ENCODE measurements at places on chromosomes 2 and 18.
A peak's percentile ranks its signal among the peaks of the same experiment; 100 is the strongest.

DNA sequence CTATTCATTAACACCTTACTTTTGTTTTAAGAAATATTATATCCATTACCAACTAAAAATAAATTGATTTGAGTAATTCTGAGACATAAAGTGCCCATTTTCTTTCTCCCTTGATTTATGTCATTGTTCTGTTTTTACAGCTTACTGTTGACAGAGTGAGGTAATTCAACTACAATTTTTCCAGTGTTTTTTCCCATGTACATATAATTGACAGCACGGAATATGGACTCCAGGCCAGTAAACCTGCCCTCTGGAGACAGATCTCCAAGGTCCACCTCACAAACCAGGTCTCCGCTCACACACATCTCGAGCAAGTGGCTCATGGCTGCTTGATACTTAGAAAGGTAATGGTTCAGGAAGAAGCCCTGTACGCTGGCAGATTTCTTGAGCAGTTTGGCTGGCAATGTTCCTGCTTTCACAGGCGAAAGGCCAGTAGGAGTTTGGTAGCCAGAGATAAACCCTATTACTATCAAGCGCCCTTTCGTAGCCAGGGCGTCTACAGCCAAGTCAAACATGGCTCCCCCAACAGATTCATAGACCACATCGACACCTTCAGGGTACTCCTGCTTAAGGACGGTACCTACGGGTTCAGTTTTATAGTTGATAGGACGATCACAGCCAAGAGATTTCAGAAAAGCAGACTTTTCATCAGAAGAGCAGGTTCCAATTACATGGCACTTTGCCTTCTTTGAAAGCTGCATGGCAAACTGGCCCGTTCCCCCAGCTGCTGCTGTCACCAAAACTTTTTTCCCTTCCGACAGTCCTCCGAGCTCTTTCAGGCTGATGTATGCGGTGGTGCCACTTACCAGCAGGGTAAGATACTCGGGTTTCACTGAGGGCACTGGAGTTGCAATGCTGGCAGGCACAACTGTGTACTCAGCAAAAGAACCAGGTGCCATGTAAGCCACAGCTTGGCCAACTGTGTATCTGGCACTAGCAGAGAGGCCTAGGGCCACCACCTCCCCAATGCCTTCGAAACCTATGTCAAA, 7.4 kb downstream of the PTGR3 start:
- DNase-seq = no peak

DNA sequence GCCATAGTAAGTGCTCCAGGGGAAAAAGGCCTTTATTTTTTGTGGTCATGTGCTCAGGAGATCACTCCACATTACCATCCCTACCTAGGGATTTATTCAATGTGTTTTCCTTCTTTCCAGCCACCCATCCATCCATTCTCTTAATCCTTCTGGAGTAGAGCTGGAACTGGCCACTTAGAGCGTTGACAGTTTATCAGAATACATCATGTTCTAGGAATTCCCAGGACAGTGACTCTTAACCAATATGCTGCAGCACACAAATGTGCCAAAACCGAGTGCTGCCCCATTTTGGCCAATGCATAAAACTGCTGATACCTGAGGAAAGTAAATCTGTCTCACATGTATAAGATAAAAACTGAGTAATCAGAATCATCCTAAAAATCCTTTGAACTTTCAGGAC, 63.7 kb downstream of the FARSB start:
- DNase-seq = no peak

GRCh38 chr2:145503511-145503910, 983.6 kb upstream of the ZEB2 start:
- no peak for DNase-seq

DNA sequence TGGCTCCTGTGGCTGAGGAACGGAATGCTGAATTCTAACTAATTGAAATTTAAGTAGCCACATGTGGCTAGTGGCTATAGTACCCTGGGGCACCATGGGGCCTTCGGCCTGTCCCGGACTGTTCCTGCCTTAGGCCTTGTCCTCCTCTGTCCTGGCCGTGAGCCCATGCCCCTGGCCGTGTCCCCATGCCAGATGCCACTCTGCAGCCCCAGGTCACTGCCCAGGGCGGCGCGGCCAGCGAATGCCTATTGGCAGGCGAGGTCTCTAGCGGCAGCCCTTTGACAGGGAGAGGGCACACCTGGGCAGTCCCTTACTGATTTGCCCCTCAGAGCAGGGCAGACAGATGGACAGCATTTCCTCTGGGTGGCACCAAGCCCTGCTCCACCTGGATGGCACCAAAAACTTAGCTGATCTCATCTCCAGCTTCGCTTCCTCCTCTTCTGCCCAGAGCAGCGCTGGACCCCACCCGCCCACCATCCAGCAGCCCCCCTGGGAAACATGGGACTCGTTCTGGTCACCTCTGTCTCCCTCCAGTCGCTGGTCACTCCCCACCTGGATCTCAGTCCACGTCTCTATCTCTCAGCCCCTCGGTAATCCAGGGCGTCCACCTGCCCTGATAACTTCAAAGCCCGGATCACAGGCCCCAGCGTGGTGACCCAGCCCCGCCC, 1.1 kb upstream of the DGKD start:
- no peak for DNase-seq

GRCh38 chr2:134685967-134686366, 32.8 kb downstream of the TMEM163 start:
- DNase-seq = no peak

DNA sequence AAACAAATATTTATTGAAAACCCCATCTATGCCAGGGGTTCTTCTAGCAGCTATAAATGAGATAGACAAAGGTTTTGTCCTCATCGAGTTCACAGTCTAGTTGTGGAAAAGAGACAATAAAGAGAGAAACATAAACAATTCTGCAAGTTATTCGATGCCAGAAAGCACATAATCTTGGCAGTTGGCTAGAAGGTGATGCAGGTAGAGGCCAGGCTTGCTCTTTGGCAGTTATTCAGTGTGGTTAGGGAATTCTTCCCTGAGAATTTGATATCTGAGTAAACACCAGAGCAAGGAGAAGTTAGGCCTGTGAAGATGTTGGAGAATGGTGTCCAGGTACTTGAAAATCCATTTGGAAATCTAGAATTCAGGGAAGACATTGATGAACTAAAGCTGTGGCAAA, 547.4 kb downstream of the SLC4A3 start:
- DNase-seq = no peak

- no peak for DNase-seq
These were observed 190.7 kb upstream of the GATA6 start for GRCh38 chr18:21978546-21979170.

DNA sequence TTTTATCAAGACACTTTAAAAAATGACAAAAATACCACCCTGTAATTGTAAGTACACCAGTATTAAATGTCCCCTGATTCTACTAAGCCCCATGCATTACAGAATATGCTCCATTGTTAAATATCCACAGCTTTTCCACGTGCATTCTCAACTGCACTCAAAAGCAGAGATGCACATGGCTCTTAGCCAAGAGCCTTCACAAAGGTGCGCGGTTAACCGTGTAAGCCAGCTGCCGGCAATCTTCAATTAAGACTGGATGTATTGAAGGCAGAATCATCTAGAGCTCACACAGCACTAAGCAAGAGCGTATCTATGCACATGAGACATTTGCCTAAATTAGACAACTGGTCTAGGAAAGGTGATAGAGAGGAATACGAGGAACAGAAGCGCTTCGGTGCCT, 278.3 kb downstream of the NAPG start:
- DNase-seq = no peak

DNA sequence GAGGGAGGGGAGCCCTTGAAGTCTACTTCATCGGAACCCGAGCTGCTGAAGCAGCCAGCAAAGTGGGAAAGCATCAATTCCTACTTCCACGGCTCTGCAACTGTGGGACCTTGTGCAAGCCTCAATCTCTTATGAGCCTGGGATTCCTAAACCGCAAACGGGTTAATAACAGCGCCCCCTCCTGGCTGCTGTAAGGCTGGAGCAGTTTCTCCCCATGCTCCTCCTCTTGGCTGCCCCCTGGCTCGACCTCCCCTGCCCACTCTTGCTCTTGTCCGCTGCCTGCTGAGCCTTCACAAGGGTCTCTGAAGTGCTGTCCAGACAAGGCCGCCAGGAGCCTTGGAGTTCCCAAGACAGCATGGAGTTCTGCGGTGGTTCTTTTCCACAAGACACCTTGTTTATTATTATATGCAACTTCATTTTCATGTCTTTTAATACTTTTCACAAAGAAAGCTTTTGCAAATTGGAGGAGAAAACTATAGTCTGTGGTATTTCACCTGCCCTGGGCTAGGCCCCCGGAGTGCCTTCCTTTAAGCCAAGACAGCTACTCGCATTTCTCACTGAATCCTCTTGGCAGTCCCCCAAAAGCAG, 157.2 kb downstream of the DDX1 start:
- DNase-seq = peak; percentile 5

DNA sequence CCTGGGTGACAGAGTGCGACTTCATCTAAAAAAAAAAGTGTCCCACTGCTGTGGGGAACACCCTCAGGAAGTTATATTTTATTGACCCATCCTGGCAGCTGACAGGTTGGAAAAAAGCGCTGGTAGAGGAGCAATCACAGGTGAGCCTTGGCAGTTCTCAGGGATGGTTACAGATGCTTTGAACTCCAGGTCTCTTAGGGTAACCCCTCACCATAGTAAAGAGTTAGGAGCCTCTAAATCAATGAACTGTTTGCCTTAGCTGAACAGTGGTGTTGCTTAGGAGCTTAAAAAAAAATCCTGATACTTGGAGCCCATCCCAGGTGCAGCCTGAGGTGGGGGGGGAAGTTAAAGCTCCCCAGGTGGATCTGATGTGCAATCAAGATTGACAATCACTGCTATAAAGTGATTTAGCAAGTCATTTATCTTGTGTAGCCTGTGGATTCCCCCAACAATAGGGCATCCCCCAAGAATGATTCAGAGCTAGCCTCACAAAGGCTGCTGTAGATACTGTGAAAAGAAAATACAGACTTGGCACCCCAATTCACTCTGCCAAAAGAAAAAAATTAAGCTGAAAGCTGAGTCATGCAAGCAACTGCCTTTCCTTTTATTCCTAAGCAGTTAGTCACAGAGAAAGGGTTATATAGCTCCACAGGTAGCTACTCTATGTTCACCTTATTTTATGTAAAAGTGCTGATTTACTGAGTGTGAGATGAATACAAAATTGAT, 14.8 kb downstream of the SLC16A14 start:
- no peak for DNase-seq

GRCh38 chr2:48915227-48915626, 159.7 kb upstream of the LHCGR start:
- no peak for DNase-seq

DNA sequence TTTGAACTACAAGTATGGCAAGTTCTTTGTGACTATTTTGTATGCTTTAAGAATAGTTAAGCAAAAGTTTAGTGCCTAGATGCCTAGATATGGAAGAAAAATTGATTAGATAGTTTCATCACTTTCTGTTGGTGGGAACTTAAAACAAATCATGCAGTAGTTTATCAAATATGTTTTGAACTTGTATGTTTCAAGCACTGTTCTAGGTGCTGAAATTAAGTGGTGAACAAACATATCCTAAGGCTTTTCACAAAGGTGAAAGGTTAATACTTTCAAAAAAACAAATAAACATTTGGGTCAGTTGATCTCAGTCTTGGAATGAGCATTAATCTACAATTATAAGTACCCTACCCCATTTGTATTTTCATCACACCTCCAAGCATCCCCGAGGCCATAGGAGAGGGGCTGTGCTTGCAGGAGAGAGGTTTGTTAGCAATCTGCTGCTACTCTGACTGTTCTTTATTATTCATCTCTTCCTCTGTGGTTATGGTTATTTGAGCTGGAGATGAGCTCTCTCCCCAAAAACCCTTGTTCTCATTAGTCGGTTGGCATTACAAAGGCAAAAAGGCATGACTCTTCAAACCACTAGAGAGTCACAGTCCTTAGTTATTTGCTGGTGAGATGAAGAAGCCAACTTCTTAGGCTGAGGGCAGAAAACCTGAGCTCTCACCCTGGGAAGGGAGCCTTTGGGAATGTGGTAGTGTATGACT, 103.9 kb upstream of the FHL2 start:
- no peak for DNase-seq

GRCh38 chr2:64928813-64929212, 60.4 kb upstream of the SLC1A4 start:
- no peak for DNase-seq

DNA sequence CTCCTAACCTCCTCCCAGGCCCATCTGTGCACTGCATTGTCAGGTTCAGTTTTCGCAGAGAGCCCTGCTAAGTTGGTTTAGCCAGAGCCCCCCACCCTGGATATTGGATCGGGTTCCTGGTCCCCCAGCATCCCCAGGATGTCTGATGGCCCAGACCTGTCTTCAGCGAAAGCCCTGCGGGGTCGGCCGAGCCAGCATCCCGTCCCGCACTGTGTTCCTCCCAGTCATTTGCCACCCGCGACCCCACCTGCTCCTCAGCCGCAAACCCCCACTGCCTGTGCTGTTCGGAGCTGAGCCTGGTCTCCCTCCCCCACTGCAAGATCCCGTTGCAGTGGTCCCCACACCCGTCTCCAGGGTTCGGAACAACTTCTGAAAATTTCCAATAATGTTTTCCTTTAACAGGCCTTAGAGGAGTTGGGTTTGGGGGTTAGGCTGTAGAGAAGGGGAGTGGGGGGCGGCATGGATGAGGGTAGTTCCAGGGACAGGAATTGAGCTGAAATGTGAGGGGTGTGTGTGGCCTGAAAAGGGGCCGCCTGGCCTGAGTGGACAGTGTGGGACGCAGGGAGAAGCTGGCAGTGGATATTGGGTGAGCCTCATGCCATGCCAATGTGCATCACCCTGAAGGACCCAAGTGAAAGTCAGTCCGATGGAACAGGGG, 1.6 kb upstream of the COPS9 start:
- DNase-seq = no peak

GRCh38 chr2:233846387-233847247, 7.7 kb downstream of the HJURP start:
- DNase-seq = no peak

GRCh38 chr2:77720115-77720514, 197.9 kb upstream of the LRRTM4 start:
- no peak for DNase-seq

DNA sequence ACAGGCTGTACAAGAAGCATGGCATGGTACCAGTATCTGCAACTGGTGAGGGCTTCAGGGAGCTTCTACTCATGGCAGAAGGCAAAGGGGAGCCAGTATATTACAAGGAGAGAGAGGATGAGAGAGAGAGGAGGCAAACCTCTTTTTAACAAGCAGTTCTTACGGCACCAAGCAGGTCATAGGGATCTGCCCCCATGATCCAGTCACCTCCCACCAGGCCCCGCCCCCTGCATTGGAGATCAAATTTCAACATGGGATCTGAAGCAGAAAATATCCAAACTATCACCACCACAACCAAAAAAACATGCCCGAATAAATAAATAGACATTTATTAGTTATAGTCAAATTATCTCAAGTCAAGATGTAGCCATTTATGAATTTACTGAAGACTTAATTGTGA, 14.5 kb upstream of the SLC35F5 start:
- DNase-seq = no peak

GRCh38 chr2:212535996-212536816, 2.4 kb downstream of the ERBB4 start:
- no peak for DNase-seq

Measured in stimulated activated CD4-positive, alpha-beta T cell treated with anti-CD3 and anti-CD28 coated beads, Interleukin-12 subunit alpha, Interleukin-12 subunit beta, amount 100 ng/mL, for 48 hours (primary cell).